Keratinocyte (primary cell): ENCODE measurements at places on chromosomes 13 and 19. TPM values are rescaled to one million over a fixed set of nuclear protein-coding genes. Genes with fewer than 3 reads are reported as not detected.

- no peak overlapping the region for H3K4me3 ChIP-seq
- no peaks in the 10 kb centered on the region for H3K27me3 ChIP-seq
- no peak for DNase-seq
- H3K36me3 ChIP-seq = no peaks in the 10 kb centered on the region
- H3K27ac ChIP-seq = no peak overlapping the region
Observed at GRCh38 chr13:43289470-43290255, 266.3 kb downstream of the DNAJC15 start.

DNA sequence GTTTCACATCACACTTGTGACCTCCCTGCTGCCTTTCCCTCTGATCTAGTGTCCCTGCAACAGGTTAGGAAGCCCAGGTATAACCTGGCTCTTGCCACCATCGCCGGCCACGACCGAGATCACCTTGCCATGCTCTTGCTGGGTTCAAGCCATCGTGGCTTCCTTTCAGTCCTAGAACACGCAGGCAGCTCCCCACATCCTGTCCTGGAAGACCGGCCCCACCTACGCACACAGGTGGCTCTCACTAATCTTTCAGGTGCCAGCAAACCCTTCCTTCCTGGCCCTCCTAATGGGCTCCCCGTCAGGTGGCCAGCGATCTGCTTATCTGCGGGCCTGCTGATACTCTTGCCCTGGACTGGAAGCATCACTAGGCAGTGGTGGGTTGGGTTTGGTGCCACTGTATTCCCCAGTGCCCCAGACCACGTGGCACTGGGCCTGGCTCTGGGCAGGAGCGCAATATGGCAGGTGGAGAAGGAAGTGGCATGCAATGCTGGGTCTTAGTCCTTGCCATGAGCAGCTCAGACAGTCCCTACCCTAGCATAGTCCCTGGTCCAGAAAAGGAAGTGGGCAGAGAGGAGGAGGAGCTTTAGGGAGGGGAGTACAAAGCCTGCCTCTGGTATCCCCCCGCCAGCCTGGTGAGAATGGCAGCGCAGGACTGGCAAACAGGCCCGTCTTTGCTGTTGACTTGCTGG lies 11.8 kb downstream of the PPP1R37 start:
- no peak for DNase-seq
- peaks cover 9% of the 10 kb centered on the region for H3K4me1 ChIP-seq
- H3K36me3 ChIP-seq = peaks cover 4% of the 10 kb centered on the region
- no peak overlapping the region for H3K4me3 ChIP-seq
- no peak overlapping the region for H3K27ac ChIP-seq
- no peaks in the 10 kb centered on the region for H3K27me3 ChIP-seq

DNA sequence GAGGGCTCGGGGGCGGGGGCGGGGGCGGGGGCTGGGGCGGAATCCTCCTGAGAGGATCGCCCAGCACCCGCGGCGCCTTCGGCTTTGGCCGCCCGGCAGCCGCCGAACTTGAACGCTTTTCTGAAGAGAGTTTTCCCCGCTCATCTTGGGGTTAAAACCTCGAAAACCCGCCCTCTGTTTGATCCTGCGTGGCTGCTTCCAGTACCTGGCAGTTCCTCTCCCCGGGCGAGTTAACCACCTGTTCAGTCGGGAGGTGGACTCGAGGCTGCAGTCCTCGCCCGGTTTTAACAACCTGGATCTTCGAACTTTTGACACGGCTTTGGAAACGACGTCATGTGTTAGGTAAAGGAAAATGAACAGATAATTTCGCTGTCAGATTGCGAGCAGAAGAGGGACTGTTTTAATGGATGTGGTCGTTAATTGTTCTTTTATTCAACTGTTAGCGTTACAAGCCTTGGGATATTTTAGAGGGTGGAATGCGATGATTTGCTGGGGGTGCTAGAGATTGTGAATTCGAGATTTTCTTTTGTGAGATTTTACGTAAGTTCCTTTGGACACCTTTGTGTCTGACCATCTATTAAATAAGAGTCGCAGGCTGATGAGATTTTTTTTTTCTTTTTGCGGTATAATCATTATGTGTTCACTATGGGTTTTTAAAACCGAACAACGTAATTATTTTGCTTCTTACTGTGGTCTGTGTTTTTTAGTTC lies 1.0 kb downstream of the FNDC3A start:
- no peaks in the 10 kb centered on the region for H3K27me3 ChIP-seq
- H3K4me3 ChIP-seq = peak overlapping the region; percentile 81
- no peaks in the 10 kb centered on the region for H3K36me3 ChIP-seq

- H3K4me1 ChIP-seq = peaks cover 91% of the 10 kb centered on the region
- H3K27me3 ChIP-seq = no peaks in the 10 kb centered on the region
- DNase-seq = no peak
- H3K4me3 ChIP-seq = no peak overlapping the region
- H3K27ac ChIP-seq = peak overlapping the region; percentile 98
Observed at GRCh38 chr19:38655148-38655824, 7.8 kb downstream of the ACTN4 start.

WDR88 gene
- polyA plus RNA-seq = not detected in 3 replicates

PTPRH gene
- 0.06 to 0.17 TPM (median 0.09 TPM) in 3 replicates for polyA plus RNA-seq

DNA sequence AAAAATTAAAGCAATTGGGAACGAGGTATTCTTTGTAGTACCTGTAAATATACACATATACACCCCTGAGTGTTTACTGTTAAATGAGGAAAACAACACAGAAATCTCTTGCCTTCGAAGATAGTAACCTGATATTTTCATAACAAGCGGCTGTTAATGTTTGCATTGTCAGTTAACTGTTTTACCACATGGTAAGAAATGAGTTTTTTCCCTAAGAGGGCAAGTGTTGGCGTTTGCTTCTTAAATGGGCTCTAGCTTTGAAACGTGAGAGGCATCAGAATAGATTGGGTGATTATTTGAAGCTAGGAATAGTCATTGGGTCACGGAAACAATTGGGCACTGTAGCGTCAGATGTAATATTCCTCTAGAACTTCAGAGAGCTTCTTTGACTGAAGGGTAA lies 22.0 kb upstream of the UPF3A start:
- no peaks in the 10 kb centered on the region for H3K4me1 ChIP-seq
- DNase-seq = no peak
- H3K27ac ChIP-seq = no peak overlapping the region
- no peak overlapping the region for H3K4me3 ChIP-seq

DNA sequence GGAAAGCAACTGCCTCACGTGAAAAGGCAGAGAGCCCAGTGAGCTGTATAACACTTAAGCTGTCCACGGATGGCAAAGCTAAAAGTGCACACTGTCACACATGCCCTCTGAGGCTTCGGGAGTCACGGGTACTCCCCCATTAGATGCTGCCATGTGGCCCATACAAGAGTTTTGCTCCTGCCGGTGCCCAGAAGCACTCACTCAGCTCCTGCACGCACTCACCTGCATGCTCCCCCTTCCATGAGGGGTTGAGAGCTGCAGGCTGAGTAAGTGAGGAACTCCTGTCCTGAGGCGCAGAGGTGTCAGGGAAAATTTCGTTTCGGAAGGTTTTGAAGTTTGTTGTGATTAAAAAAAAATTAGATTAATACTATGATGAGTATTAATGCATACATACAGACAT lies 939.2 kb upstream of the ATXN8OS start:
- no peaks in the 10 kb centered on the region for H3K4me1 ChIP-seq
- H3K27ac ChIP-seq = no peak overlapping the region
- H3K27me3 ChIP-seq = no peaks in the 10 kb centered on the region
- H3K36me3 ChIP-seq = no peaks in the 10 kb centered on the region

DNA sequence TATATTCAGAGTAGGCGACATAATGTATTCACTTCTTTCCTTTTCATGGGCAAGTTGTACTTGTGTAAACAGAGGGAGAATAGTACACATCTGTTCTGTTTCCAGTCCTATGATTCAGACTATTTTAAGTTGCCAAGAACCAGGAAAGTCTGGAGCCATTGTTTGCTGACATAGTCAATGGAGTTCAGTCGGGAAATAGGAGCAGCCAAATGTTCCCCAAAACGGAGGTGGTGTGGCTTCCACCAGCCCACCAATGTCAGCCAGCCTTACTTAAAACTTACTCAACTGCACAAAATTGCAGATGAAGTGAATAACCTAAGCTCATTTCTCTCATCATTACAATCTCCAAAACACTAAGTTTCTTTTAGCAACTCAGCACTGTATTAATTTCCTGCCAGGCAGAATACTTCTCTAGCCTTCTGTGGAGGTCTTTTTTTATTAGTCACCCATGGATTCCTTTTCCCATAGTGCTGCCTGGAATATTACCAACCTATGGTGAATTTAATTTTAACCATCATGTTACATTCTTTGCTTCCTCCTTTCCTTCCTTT lies 22.3 kb upstream of the CSNK1A1L start:
- no peak for DNase-seq
- H3K36me3 ChIP-seq = no peaks in the 10 kb centered on the region
- no peak overlapping the region for H3K27ac ChIP-seq

- no peaks in the 10 kb centered on the region for H3K4me1 ChIP-seq
- H3K4me3 ChIP-seq = no peak overlapping the region
- H3K27ac ChIP-seq = no peak overlapping the region
- no peaks in the 10 kb centered on the region for H3K27me3 ChIP-seq
- H3K36me3 ChIP-seq = peaks cover 9% of the 10 kb centered on the region
Observed at GRCh38 chr13:113169277-113170272, 11.1 kb downstream of the PROZ start.

ZNF534 gene
- polyA plus RNA-seq = 0.05 TPM in 1 of 3 replicates, not detected in the others

- H3K4me3 ChIP-seq = no peak overlapping the region
- no peaks in the 10 kb centered on the region for H3K27me3 ChIP-seq
- no peak overlapping the region for H3K27ac ChIP-seq
- H3K4me1 ChIP-seq = peaks cover 11% of the 10 kb centered on the region
Observed at GRCh38 chr13:30292325-30292724, 15.0 kb downstream of the KATNAL1 start.

ZNF792 gene
- polyA plus RNA-seq = 1.9 to 2.5 TPM (median 2.0 TPM) in 3 replicates

- no peak for DNase-seq
- peaks cover 55% of the 10 kb centered on the region for H3K4me1 ChIP-seq
- no peaks in the 10 kb centered on the region for H3K36me3 ChIP-seq
- H3K27ac ChIP-seq = no peak overlapping the region
- H3K4me3 ChIP-seq = no peak overlapping the region
Observed at GRCh38 chr13:44303681-44304432, 69.8 kb upstream of the SERP2 start.

CNMD gene
- polyA plus RNA-seq = not detected in 3 replicates

DNA sequence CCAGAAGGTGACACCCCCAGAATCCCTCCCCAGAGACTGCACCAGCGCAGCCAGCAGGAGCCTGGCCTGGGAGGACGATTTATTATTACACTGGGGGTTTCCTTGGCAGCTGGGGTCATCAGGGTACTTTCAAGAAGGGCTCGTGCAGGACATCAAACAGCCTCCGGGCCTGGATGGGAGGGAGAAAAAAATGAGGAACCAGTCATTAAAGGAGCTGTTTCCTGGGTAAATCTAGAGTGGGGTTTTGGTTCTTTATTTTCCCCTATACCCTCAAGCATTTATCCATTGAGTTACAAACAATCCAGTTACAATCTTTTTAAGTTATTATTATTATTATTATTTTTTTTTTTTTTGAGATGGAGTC lies 3.1 kb downstream of the POLR1G start:
- peaks cover 8% of the 10 kb centered on the region for H3K4me1 ChIP-seq
- H3K36me3 ChIP-seq = peaks cover 26% of the 10 kb centered on the region
- H3K27ac ChIP-seq = no peak overlapping the region
- DNase-seq = no peak
- H3K27me3 ChIP-seq = no peaks in the 10 kb centered on the region

GRCh38 chr13:60152904-60153303 lies 10.8 kb downstream of the DIAPH3 start:
- no peaks in the 10 kb centered on the region for H3K27me3 ChIP-seq
- no peak overlapping the region for H3K27ac ChIP-seq
- H3K36me3 ChIP-seq = no peaks in the 10 kb centered on the region
- DNase-seq = no peak
- no peak overlapping the region for H3K4me3 ChIP-seq

TJP3 gene
- polyA plus RNA-seq = 0.02 to 0.08 TPM in 2 of 3 replicates, not detected in the other

GRCh38 chr19:13002166-13002898 lies 7.1 kb downstream of the NFIX start:
- peak overlapping the region; percentile 1 for H3K27ac ChIP-seq
- DNase-seq = no peak
- H3K27me3 ChIP-seq = no peaks in the 10 kb centered on the region
- no peak overlapping the region for H3K4me3 ChIP-seq
- peaks cover 9% of the 10 kb centered on the region for H3K36me3 ChIP-seq
- H3K4me1 ChIP-seq = peaks cover 74% of the 10 kb centered on the region

- H3K27me3 ChIP-seq = no peaks in the 10 kb centered on the region
- no peak overlapping the region for H3K27ac ChIP-seq
- no peak for DNase-seq
- peaks cover 40% of the 10 kb centered on the region for H3K36me3 ChIP-seq
Observed at GRCh38 chr19:2231621-2232221, 4.4 kb downstream of the PLEKHJ1 start.

MATK gene
- 0.05 to 0.27 TPM (median 0.16 TPM) in 3 replicates for polyA plus RNA-seq

C2CD4C gene
- polyA plus RNA-seq = 1.6 to 4.1 TPM (median 2.6 TPM) in 3 replicates

PCSK4 gene
- polyA plus RNA-seq = 0.25 to 1.2 TPM (median 0.27 TPM) in 3 replicates

- peaks cover 27% of the 10 kb centered on the region for H3K4me1 ChIP-seq
- no peak for DNase-seq
- H3K4me3 ChIP-seq = no peak overlapping the region
- no peaks in the 10 kb centered on the region for H3K36me3 ChIP-seq
Observed at GRCh38 chr13:30810261-30810701, 74.9 kb downstream of the ALOX5AP start.

GRCh38 chr19:4722671-4723594 lies 709 bp downstream of the DPP9 start:
- H3K4me1 ChIP-seq = peaks cover 35% of the 10 kb centered on the region
- no peak for DNase-seq
- H3K27ac ChIP-seq = peak overlapping the region; percentile 75
- peaks cover 21% of the 10 kb centered on the region for H3K36me3 ChIP-seq
- peak overlapping the region; percentile 100 for H3K4me3 ChIP-seq
- no peaks in the 10 kb centered on the region for H3K27me3 ChIP-seq

- H3K4me1 ChIP-seq = no peaks in the 10 kb centered on the region
- H3K36me3 ChIP-seq = peaks cover 70% of the 10 kb centered on the region
- H3K4me3 ChIP-seq = no peak overlapping the region
- no peaks in the 10 kb centered on the region for H3K27me3 ChIP-seq
- H3K27ac ChIP-seq = no peak overlapping the region
Observed at GRCh38 chr13:29550430-29550988, 45.0 kb downstream of the SLC7A1 start.

- H3K27ac ChIP-seq = peak overlapping the region; percentile 29
- no peak overlapping the region for H3K4me3 ChIP-seq
- H3K4me1 ChIP-seq = peaks cover 10% of the 10 kb centered on the region
- H3K36me3 ChIP-seq = no peaks in the 10 kb centered on the region
Observed at GRCh38 chr13:83709426-83710132, 172.7 kb downstream of the SLITRK1 start.

PSG1 gene
- 0.24 to 0.28 TPM (median 0.27 TPM) in 3 replicates for polyA plus RNA-seq

DNA sequence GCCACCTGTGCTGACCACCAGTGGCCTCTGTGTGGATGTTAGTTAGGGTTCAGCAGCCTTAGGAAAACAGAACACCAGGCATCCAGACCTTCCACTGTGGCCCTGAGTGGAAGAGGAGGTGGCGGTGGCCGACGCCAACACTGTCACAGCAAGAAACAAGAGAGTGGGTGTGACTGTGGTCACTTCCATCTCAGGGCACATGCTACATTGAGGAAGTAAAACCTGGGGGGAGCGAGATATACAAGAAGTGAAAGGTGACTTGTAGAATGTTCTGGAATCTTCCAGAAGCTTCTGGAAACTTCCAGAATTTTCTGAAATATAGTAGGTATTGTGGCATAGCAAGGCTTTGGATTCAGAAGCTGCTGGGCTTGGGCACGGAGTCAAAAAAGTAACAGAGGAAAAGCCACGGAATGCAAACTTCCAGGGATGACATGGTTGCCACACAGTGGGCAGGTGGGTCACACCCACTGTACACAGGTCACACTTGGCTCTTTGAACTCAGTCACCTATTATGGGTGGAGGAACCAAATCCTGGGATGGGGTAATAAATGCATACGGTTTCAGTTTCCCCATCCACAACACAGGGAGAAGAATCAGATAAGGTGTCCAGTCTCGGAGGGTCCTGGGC lies 24.3 kb downstream of the GNG7 start:
- H3K36me3 ChIP-seq = no peaks in the 10 kb centered on the region
- no peak overlapping the region for H3K4me3 ChIP-seq
- H3K27me3 ChIP-seq = peaks cover 10% of the 10 kb centered on the region
- no peak overlapping the region for H3K27ac ChIP-seq
- DNase-seq = no peak
